NAMALWA (cell line): ENCODE measurements at places on chromosomes 11 and 22.

- DNase-seq = no peak
These were observed at the start of gene KDELR3 for GRCh38 chr22:38467904-38468442. Gene KDELR3 (plus strand): TSS chr22:38468096. CDS start chr22:38468234, 138 bp downstream.

- no peak for DNase-seq
These were observed 44.9 kb downstream of the GRAMD1B start for GRCh38 chr11:123474994-123475393.

DNA sequence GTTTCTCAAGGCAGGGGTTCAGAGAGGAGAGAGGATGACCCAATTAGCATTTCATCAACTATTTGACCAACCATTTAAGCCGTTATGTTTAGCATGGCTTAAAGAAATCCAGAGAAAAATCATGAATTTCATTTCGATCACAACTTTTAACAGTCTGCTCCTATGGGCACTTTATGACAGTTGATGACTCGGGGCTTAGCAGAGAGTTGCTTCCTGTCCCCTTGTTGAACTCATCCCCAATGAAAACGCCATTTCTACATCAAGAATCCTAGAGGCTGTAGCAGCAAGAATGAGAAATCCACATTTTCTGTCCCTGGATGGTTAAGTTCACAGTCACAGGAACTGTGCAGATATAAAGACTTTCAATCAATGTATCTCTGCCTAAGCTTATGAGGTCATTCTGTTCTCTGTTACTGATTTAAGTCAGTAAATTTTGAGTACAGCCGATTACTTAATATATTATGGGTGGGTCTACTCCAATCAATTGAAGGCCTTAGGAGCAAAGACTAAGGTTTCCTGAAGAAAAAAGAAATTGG lies 81.1 kb downstream of the BDNF start:
- DNase-seq = no peak

GRCh38 chr11:128567130-128567529 lies 20.2 kb downstream of the ETS1 start:
- no peak for DNase-seq
